SK-N-MC (cell line): ENCODE measurements at places on chromosomes 2 and 18.

DNA sequence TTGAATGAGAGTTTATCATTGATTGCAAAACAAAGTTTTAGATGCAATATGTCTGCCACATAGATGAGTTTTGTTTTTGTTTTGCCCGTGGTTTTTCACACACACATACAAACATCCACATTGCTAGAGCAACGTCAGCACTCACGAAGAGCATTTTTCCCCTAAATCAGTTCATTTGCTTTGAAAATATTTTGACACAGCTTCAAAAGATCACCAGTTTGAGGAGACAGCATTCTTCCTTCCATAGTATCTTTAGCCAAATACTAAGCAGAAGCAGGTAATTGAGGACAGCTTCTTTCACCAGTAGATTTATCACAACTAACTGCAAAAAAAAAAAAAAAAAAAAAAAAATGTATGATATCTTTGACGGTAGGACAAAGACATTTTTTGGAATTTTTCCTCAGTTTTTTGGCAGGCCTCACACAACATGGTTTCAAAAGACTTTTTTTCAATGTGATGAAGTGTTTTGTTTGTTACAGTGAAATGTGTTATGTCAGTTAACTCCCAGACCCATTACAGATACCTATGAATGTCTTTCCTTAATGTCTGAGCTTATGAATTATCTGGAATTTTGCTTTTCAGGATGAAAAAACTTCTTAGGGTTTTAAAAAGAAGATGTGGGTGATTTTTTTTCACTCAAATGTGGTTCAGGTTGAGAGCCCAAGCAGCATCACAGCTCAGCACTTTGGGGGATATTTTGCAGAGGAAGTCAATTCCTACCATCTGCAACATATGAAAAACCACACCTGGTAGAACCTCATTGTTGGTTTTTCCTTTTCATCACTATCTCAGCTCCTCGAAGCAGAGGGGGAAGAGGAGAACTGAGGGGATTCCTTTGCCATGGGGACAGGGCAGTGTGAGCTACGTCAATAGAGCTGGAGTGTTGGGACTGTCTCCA lies 31.6 kb downstream of the AOX1 start:
- no peak for DNase-seq

DNA sequence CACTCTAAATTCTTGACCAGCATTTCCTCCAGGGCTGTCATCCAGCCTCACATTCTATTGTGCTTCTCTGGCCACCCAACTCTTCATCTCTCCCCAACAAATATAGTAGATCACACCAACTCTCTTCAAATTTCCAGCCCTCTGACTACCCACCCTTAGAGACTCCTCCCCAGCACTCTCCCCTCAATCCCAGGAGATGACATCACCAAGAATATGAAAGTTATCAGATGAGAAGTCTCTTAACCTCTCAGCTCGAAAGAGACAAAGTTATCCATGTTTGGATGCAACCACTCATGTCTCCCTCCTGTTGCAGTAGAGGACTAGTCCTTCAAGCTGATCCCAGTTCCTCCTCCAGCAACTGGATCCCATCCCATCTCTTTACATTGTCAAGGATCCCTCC lies 47.1 kb downstream of the LBH start:
- no peak for DNase-seq

GRCh38 chr2:74321737-74322136 lies 21.5 kb downstream of the SLC4A5 start:
- DNase-seq, result no peak

DNA sequence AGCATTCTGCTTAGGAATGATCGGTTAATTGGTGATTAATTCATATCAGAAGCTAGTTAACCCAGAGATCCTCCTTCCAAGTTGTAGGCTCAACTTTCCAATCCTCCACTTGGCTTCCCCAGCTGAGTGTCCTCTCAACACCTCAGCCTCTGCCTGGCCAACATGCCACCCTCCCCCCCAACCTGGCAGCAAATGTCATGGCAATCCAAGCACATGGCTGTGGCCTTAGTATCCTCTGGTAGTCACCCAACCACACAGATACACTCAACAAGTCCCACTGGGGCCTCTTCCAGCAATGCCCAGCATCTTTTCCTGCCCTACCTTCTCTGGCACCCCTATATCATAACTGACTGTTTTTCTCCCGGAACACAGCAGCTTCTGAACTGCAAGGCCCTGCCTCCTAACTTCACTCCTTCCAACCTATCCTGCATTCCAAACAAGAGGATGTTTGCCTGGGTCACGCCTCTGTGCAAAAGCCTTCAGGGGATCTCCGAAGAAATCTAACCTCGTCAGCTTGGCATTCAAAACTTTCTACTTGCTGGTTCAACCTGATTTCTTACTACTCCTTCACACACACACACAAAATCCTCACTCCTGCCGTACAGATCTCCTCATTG lies 195.0 kb downstream of the CYP26B1 start:
- DNase-seq, result no peak
